ENCODE measurements at places on chromosomes 6 and 20.

GRCh38 chr20:41692479-41693135, 74.4 kb upstream of the CHD6 start:
- DNase-seq: peak; percentile 81

DNA sequence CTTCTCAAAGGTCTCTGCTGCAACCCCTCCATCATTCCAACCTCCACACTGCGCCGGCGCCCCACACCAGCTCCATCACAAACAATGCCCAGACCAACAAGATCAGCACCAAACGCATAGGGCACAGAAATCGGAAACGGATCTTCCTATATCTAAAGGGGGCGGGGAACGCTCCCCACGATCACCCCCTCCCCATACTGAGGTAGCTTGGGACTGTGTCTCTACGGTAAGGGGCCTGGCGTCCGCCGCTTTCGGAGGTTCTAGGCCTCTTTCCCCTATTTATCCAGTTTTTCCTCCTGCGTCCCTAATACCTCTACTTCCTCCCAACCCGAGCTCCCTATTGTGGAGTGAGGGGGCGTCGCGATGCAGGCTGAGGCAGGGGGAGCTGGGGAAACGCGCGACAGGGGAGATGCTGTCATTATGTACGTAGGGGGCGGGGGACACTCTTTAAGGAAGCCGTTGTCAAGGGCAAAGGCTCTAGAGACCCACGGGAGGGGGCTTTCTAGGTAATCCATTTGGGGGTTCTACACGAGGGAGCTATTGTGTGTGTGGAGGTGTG, 909 bp downstream of the DNAAF9 start:
- DNase-seq: no peak

DNA sequence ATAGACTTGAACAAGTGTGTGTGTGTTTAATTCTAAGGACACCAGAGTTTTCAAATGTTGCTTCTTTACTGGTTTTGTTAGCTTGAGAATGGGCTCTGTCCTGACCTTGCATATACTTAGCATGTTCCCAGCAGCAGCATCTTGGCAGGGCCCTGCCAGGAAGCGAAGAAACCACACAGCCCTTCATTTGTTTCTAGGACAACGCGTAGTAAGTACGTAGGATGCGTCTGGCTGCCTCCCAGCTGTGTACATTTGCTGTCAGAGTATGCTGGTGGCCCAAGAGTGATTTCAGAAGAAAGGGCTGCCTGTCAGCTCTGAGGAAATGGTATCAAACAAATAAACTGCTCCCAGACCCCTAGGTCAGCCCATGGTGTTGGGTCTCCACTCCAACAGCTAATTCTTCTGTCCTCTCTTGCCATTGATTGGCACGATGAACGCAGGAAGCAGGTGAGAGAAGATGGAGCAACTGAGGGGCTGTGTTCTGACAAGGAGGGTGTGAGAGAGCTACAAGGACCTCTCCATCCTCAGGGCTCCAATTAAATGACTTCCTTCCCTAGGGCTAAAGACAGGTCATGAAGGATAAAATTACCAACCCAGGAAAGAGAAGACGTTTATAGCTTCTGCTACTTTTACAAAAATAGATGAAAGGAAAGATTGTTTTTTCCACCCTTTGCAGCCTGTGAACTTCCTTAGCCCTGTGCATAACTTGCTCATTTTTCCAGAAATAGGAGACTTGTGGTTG, 55.9 kb upstream of the HDDC2 start:
- no peak for DNase-seq

DNA sequence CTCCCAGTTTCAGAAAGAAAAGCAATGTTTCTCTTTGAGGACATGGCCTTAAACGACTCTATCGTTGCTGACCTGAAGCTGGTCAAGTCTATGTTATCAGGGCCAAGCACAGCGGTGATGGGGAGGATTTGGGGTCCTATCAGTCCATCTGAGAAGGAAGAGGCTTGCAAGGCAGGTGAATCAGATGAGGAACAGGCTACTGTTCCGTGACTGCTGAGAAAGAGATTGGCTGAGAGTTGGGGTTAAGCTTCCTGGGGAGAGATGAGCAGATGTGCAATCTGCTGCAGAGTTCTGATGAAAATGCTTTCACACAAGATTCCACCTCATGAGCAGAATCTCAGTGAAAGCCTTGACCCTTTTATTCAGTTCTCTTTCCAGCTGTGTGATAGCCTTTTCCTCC, 168.3 kb upstream of the STMND1 start:
- no peak for DNase-seq

- DNase-seq: no peak
Observed at GRCh38 chr6:134632024-134632423, 314.1 kb upstream of the SGK1 start.

DNA sequence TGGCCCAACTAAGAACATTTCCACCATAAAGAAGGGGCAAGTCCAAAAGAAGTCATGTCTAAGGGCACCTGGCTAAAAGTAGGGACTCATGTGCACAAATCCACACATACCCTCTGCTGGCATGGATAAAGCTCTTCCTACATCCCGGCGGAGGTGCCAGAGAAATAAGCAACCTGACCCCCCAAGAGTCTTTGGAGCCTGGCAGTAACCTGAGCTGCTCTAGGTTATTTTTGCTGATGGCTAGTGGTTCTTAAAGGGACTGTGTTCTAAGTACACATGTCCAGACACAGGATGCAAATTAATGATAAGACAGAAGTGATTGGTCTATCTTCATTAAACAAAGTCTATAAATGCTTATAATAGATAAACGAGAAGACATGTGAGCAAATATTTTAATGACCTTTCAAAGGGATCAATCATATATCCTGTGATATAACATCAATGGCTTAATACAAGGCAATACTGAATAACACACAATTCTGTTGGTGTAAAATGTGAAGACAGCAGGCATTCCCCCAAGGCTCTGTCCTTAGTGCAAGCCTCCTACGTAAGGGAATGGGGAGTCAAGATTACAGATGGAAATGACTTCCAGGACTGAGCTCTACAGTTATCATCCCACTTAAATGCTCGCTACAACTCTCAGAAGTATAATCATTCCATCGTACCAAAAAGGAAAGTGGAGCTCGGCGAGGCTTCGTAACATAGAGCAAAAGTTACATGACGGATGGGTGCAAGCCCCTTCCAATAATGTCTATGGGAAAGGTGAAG, 52.5 kb downstream of the HIVEP2 start:
- no peak for DNase-seq

DNA sequence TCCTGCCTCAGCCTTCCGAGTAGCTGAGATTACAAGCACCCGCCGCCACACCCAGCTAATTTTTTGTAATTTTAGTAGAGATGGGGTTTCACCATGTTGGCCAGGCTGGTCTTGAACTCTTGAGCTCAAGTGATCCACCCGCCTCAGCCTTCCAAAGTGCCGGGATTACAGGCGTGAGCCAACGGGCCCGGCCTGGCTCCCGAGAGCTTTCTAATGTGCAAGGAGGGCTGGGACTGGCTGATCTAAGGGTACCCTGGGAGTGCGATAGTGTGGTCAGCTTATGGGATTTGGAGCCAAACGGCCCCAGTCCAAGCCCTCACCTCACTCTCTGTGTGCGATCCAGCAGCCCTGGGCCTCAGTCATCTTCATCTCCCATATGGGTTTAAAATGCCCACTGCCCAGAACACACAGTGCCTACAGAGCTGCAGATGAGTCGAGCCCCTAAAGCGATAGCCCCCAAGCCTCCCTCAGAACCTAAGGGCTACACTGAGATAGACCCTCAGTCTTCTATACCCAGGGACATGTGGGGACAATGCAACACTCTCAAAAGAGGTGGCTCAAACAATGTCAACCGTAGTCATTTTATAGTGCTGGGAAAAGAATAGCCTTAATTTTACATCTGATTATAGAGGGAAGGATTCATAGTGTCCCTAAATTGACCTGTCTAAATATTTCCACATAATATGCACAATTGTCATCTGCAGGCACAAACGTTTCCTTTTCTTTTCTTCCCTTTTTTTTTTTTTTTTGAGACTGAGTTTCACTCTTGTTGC, 50.1 kb downstream of the SSR1 start:
- no peak for DNase-seq

GRCh38 chr20:59737073-59737666, 132.8 kb downstream of the PHACTR3 start:
- no peak for DNase-seq

- no peak for DNase-seq
Observed at GRCh38 chr6:148830614-148831013, 83.8 kb downstream of the UST start.

DNA sequence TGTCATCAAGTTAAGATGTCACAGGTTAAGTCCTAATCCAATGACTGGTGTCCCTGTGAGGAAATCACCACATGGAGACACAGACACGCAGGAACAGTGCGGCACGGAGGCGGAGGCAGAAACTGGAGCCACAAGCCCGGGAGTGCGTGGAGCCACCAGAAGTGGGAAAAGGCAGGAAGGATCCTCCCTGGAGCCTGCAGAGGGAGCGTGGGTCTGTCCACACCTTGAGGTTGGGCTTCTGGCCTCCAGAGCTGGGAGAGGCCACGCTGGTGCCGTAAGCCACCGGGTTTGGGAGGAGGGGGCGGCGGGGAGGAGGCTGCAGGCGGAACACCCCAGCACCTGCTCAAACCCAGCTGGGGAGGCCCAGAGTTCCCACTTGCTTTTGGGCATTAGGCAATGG, 3.8 kb downstream of the CABLES2 start:
- no peak for DNase-seq

- no peak for DNase-seq
Observed at GRCh38 chr6:43481075-43481474, 3.7 kb downstream of the TJAP1 start.

- DNase-seq: no peak
Observed at GRCh38 chr6:129267028-129267427, 384.1 kb downstream of the LAMA2 start.

- DNase-seq: no peak
Observed at GRCh38 chr6:118963003-118963402, 28.0 kb upstream of the MCM9 start.

DNA sequence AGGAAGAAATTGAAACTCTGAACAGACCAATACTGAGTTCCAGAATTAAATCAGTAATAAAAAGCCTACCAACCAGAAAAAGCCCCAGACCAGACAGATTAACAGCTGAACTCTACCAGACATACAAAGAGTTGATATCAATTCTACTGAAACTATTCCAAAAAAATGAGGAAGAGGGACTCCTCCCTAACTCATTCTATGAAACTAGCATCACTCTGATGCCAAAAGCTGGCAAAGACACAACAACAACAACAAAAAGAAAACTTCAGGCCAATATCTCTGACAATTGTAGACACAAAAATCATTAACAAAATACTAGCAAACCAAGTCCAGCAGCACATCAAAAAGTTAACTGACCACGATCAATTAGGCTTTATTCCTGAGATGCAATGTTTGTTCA, 246.0 kb upstream of the RUNX2 start:
- DNase-seq: no peak
